ENCODE measurements at places on chromosomes 1 and 21.
A peak's percentile ranks its signal among the peaks of the same experiment; 100 is the strongest.

GRCh38 chr1:223106856-223107255, 36.2 kb downstream of the TLR5 start:
- no peak for DNase-seq

DNA sequence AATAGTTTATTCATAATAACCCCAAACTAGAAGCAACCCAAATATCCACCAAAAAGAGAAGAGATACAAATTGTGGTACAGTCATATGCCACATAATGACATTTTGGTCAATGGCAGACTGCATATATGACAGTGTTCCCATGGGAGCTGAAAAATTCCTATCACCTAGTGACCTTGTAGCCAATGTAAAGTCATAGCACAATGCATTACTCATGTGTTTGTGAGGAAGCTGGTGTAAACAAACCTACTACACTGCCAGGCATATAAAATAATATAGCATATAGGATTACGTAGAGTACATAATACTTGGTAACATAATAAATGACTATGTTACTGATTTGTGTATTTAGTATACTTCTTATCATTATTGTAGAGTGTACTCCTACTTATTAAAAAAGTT, 29.5 kb upstream of the SLFNL1 start:
- DNase-seq: no peak

DNA sequence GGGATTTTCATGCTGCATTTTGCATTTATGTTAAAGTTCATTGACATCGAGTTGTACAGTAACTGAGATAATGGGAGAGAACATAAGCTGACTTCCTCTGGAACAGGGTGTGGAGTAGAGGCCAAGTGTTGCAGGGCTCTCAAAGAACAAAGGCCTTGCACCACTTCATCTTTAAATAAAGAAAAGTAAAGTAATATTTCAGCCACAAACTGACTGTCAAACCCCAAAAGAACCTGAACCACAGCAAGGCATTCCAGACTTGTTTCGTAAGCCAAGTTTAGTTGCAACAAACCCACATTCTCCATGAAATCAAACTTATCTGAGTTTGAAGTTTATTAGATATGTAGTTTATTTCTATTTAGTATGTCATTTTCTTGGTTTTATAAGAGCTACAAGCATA, 19.1 kb upstream of the HMGCS2 start:
- DNase-seq: no peak

GRCh38 chr1:155940993-155941844, at the start of gene RXFP4:
Gene RXFP4, plus strand, starts transcription at chr1:155941638. Its CDS starts 72 bp downstream, at chr1:155941710.
- DNase-seq: peak; percentile 34

DNA sequence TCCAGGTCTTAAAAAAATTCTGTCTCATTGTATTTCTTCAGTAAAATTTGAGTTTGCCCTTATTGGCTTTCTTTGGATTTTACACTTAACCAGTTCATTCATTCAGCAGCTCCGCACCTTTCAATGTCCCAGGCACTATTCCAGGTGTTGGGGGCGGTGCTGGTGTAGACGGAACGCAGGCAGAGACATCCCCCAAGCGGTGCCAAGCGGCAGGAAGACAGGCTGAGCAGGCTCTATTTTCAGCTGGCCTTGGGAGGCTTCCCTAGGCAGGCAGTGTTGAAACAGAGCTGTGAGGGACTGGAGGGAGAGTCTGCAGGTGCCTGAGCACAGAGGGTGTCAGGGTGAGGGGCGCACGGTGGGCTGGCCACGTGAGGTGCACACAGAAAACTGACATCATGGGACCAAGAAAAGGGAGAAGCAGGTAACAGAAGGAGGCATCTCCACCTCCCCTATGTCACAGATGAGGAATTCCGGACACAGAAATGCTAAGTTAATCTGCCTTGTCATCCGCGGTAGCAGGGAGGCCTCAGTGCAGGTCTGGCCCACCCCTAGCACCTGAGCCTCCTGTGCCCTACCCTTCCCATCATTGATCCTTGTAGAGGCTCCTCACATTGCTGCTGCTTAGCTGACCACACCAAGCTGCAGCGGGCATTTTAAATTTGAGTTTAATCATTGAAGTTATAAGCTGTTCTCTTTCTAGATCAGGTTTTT, 40.8 kb downstream of the SLC37A1 start:
- no peak for DNase-seq

DNA sequence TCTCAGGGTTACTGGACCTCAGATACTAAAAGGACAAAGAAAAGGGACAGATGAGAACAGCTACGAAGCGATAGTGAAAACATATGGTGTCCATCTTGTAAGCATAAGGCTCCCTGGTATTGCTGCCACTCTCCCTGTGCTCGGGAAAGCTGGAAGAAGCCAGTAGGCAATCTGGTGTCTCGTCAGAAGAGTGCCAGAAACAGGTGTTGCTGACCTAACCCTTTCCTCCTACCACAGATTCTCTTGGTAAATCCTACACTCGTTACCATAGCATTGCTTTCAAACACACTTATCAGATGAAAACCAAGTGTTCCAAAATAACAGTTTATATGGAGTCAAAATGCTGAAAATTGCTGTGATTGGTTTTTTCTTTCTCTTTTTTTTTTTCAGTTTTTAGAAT, 146.3 kb downstream of the NRIP1 start:
- DNase-seq: no peak

Data from activated CD4-positive, alpha-beta T cell treated with anti-CD3 and anti-CD28 coated beads for 48 hours (primary cell).